Activated B cell treated with CpG ODN at 0.5 μM for 24 hours (primary cell): ENCODE measurements at places on chromosomes 7 and 10. TPM values are rescaled to one million over a fixed set of nuclear protein-coding genes. Genes with fewer than 3 reads are reported as not detected.

GRCh38 chr7:100090527-100091410 is 2.0 kb downstream of the COPS6 start:
- DNase-seq = no peak

DNA sequence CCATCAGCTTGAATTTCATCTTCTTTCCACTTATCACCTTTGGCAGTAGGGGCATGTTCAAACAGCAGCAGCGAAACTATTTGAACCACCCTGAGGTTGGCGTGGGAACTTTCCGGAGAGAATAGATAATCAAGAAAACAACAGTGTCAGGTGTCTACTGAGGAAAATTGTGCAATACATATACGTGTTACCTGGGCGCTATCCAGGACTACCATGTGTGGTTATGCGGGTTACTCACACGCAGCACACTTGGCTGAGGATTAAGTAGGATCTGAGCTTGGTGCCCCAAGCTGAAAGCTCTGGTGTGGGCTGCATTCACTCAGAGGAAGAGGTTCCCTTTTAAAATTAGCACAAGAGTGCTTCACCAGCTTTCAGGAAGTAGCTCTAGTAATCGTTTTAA is 8.8 kb upstream of the ABI1 start:
- DNase-seq = no peak

GRCh38 chr10:24210501-24210900 is 1.6 kb downstream of the KIAA1217 start:
- no peak for DNase-seq

DNA sequence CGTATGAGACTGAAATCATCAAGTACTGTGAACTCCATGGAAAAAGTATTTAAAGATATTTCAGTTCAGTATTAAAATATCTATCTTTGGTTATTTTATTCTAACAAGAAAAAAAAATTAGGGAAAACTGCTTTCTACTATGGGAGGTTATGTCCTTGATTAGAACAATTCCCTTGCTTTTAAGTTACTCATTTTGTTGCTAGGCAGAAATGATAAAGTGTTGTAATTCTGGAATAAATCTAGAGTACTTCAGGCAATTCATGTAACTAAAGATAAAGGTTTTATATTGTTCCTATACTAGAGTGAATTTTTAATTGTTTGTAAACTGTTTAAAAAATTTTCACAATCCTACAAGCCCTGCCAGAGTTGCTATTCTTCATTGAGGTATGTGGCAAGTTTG is 92.0 kb downstream of the BBS9 start:
- no peak for DNase-seq

- DNase-seq = no peak
These were observed 4.6 kb downstream of the POLM start for GRCh38 chr7:44077681-44078091.

DNA sequence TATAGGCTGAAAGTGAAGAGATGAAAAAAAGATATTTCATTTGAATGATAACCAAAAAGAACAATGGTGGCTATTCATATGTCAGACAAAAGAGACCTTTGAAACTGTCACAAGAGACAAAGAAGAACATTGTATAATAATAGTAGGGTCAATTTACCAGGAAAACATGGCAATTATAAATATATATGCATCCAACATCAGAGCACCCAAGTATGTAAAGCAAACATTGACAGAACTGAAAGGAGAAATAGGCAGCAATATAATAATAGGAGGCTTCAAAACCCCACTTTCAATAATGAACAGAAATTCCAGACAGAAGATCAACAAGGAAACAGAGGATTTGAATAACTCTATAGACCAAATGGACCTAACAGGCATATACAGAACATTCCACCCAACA is 876.2 kb downstream of the GRID1 start:
- DNase-seq = no peak

GRCh38 chr7:158097453-158098124 is 490.0 kb downstream of the PTPRN2 start:
- no peak for DNase-seq

- DNase-seq = no peak
These were observed 112.7 kb downstream of the REEP3 start for GRCh38 chr10:63633677-63634487.

DNA sequence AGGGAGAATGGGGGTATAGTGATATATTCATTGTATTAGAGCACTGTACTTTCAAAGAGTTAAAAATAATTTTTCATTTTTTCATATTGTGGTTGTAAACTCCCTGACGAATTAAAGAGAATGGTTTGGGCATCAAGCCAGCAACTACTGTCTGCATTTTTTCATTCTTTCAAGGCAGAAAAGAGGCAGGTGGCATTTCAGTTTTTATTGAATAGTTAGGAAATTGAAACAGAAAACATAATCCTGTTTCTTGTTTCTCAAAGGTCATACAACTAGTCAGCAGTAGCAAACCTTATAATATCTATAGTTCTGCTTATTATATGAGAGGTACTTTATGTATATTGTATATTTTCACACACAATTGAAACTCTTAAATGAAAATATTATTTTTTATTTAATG is 303.9 kb upstream of the KCND2 start:
- DNase-seq = no peak

DNA sequence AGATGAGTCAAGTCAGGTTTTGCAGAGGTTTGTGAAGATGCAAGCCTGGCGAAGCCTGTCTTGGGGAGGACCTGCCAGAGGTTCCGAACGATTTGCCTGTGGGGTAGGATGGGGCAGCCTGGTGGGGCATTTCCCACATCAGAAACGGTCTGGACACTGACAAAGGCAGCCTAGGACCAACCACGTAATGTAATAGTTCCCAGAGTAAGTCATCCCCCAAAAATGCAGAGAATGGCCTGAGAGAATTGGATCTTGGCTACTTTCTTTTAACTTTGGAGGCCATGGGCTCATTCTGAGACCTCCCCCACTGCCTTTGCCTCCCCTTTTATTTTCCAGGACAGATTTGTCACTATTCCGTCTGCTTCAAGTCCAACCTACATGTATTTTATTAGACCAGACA is 168.9 kb upstream of the SH2B2 start:
- DNase-seq = no peak

DNA sequence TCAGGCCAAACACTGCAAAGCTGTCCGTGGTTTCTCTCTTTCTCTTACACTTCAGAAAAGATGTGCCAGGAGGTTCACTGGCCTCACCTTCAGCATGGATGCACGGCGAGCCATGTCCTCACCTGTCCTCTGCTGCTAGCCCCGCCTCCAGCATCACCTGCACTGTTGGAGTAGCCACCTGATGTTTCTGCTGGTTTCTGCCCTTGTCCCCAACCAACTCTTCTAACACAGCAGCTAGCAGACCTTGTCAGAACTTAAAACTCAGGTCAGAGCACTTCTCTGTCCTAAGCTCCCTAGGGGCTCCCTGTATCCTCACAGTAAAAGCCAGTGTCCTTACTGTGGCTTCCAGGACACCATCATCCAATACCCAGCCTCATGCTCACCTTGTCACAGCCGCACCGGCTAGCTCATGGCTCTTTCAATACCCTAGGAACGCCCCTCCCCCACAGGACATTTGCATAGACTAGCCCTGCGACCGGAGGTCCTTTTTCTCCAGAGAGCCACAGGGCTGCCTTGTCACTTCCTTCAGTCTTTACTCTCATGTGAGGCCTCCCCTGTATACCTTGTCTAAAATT is 15.2 kb downstream of the PALD1 start:
- peak; percentile 55 for DNase-seq

DNA sequence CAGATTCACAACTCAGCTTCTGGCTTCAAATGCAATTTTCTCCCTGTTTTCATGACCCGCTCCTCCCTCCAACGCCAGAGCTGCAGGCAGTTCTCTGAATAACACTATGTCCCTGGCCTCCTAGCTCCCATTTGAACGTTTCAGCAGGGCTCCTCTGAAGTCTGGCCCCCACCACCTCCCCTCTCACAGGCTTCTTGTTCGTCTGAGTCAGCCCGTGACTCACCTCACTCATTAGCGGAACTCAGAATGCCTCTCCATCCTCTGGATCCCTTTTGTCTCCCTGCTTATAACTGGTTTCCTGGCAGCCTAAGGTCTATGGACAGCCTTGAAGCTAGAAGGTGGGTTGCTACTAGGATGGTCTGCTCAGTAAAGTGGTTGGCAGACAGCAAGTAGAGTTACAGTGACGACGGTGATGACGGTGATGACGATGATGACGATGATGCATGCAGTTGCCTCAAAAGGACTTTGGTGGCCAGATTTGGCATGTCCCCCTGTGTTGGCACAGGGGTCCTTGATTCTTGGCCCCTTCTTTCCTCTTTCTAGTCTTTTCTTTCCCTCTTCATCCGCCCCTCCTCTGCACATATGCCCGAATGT is 83.3 kb upstream of the MKLN1 start:
- DNase-seq = no peak

Gene CHCHD3
- total RNA-seq = 53.6 and 56.3 TPM in 2 replicates

Gene FAM237B
- not detected in 2 replicates for total RNA-seq

Gene HOXA7
- total RNA-seq = not detected in 2 replicates

Gene FAM241B
- total RNA-seq = 1.00 and 1.8 TPM in 2 replicates

Gene MTPN
- 130 and 137 TPM in 2 replicates for total RNA-seq

Gene TNS3
- 29.4 and 30.3 TPM in 2 replicates for total RNA-seq

Gene PCGF5
- total RNA-seq = 70.2 and 72.9 TPM in 2 replicates
